ENCODE measurements at places on chromosomes 12 and 14. TPM values are rescaled to one million over a fixed set of nuclear protein-coding genes. Genes with fewer than 3 reads are reported as not detected.

The FLRT2 gene
- total RNA-seq = 46.6 TPM

The ACOT6 gene
- total RNA-seq = not detected

The ZFYVE1 gene
- 16.4 TPM for total RNA-seq

The IFNG gene
- not detected for total RNA-seq

The RARG gene
- total RNA-seq = 2.1 TPM

The TOMM20L gene
- total RNA-seq = not detected

The AICDA gene
- not detected for total RNA-seq

The HSP90B1 gene
- total RNA-seq = 221 TPM

The MMP19 gene
- not detected for total RNA-seq

The FAM186B gene
- not detected for total RNA-seq

The SYNDIG1L gene
- 32.8 TPM for total RNA-seq
